ENCODE measurements at places on chromosomes 4 and X. TPM values are rescaled to one million over a fixed set of nuclear protein-coding genes. Genes with fewer than 3 reads are reported as not detected.

Gene TXK
- total RNA-seq: 2.0 TPM

Gene TCEAL5
- total RNA-seq: not detected

Gene PLK4
- total RNA-seq: 27.9 TPM

Gene NAP1L2
- not detected for total RNA-seq

DNA sequence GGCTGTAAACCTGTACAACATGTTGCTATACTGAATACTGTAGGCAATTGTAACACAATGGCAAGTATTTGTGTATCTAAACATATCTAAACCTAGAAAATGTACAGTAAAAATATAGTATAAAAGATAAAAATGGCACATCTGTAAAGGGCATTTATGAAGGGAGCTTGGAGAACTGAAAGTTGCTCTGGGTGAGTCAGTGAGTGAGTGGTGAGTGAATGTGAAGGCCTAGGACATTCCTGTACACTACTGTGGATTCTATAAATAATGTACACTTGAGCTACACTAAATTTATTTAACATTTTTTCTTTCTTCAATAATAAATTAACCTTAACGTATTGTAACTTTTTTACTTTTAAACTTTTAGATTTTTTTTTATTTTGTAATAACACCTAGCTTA lies 5.0 kb upstream of the SHROOM4 start:
- DNase-seq: no peak

DNA sequence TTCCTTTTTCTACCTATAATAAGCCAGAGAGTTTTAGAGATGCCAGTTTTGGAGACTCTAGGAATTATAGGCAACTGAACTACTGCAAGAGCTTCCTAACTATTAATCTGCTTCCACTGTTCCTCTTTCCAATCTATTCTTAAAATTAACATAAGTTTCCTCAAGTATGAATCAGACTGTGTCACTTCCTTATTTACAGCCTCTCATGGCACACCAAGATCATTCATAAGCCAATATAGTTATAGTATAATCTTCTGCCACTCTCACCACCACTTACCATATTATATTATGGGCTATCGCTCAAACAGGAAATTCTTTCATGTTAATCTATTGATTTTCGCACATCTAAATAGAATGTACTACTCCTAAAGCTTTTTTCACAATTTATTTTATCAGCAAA lies 383.5 kb downstream of the STPG2 start:
- no peak for DNase-seq

DNA sequence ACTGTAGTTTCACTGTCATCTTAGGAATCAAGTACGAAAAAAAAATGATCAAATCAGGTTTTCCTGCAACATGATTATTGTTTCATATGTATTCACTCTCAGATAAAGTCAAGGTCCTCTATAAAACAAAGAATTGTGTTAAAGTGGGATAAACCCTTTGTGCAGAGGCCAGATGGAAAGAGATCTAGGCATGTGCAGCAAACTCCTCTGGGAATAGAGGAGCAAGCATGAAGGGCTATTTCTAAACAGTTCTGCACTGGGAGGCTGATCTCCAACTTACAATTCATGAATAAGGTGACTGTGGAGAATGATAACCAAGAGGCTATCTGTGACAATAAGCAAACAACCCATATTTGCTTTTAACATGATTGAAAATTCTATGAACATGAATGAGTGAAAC lies 2.4 kb upstream of the WDFY3 start:
- no peak for DNase-seq

DNA sequence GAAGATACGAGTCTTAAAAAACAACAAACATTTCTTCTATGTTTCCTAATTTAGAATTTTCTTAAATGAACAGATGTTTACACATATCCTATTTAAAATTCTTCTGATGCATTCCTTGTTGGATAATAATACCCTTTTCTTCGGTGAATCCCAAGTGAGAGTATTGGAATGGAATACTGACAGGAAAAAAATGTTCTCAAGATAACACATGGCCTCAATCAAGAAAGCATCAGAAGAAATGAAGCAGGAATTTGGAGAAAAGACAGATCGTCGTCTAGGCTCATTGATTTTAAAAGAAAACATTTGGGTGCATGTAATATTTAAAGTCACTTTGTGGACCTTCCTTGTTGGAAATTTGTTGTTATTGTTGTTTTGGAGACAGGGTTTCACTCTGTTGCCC lies 196.9 kb upstream of the ANK2 start:
- no peak for DNase-seq

DNA sequence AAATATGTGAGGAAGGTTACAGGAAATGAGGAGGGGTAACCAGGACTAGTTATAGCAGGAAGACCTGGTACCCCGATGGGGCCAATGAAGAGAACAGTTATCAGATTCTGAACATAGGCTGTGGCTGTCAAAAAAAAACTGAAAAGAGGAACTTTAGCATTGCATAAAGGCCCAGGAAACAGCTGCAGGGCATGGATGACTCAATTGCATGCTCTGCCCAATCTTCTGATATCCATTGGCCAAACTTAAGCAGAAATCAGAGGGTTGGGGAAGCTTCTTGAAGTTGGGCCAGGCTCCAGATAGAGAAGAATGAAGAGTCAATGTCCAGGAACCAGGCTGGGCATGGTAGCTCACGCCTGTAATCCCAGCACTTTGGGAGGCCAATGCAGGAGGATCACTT lies 1222.4 kb upstream of the PRKX start:
- DNase-seq: no peak

- DNase-seq: no peak
Measured at GRCh38 chrX:117196481-117196880, 733.7 kb upstream of the CT83 start.

DNA sequence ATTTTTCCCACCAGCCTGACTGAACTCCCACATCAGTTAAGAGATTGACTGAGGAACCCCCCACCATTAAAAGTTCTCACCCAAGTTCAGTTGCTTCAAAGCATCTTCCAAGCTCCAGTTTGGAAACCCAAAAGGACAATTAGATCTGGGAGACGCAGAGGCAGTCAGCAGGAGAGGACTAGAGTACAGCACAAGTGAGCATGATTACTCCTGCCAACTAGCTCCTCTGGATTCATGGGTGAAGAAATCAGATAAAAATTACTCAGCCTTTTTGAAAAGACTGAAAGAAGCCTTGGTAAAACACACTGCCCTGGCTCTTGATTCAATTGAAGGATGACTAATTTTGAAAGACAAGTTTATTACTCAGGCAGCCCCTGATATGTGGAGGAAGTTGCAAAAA lies 297.5 kb downstream of the ADAM29 start:
- no peak for DNase-seq

DNA sequence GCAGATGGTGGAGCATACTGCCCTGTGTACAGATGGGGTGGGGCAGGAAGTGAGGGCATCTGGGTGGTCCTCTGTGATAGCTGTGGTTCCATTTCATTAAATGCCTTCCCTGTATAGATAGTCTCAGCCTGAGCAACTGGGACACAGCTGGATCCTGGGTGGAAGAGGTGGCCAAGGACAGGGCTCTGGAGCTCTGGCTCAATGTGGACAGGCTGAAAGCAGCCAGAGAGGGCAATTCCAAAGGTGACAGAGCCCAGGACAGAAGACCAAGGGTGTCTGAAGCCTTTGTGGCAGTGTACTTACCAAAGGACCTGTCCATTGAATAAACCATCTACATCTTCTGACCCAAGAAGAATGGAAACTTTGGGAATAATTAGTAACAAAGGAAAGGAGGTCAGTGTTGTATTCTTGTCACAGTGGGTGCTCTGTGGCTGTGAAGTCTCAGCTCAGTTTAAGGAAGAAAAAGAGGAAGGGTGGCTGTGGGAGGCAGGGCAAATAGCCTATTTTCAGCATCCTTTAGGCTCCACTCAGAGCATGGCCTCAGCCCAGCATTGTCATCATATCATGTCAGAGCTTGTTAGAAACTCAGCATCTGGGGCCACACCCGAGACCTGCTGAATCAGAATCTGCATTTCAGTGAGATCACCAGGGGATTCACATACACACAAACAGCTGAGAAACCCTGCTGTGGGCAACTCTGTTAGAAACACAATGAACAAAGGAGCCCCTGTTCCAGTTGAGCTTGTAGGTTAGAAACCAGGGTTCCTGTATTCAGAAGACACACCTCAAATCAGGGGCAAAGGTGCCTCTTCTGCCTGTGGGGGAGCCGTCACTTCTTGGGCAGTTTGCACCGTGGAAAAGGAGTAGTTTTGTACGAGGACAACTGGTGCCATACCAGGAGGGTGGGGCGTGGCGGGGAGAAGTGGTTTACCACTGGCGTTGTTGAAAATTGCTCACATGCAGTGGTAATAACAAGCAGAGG lies 168.6 kb downstream of the PTTG2 start:
- DNase-seq: no peak

DNA sequence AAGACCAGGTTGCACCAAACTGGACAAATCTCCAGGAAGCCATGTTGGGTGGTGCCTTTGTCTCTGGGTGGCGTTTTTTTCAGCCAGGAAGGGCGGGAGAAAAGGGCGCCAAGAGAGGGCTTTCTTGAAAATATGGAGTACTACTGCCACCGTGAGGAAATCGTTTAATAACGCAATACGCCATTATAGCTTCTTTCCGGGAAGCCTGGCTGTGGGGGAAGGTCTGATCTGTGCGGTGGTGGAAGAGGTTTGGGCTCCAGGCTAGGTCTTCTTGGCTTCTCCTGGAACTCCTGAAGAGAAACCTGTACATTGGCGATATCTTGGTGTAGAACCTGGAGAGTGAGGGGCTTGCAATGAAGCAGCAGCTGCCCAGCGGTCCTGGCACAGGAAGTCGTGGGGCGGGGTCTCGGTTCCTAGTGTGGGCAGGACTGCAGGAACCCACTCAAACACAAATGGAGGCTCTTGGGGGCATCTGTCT lies 202.7 kb downstream of the OR13H1 start:
- DNase-seq: no peak

GRCh38 chr4:73477176-73477575 lies 4.4 kb upstream of the AFM start:
- no peak for DNase-seq

DNA sequence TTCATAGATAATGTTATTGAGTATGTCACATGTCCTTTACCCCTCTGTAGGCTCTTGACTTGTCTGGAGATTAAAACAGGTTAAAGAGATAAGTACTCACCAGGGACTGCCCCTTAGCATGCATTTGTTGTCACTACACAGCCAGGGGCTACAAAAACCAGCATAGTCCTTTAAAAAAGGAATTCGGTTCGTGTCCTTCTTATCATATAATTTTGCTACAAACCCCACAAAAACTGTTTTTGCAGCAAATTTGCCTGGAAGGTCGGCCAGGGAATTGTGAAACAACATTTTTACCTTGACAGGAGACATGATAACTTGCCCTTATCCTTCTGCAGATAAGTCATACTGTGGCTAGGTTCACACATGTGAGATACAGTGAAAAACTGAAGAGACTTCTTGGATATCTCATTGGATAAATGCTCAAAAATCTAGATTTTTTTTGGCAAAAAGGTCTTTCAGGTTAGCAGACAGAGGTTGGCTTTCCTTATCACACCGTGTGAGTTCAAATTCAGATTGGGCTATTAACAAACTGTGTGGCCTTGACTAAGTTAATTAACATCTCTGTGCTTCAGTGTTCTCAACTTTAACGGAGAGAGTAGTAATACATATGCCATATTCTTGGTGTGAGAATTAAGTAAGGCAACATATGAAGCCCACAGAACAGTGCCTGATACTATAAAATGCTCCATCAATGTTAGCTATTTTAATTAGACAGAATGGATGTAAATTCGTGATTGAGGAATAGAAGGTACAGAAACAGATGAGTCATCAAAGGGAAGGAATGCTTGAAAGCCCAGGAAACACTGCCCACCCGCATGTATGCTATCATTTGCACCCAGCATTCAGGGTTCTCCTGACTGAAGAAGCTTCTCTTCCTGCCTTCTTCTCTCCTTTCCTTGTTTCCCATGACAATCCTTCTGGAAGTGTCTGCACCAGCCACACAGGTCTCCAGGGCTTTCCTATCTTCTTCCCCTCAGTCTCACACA lies 30.0 kb downstream of the FAM9C start:
- DNase-seq: no peak

- no peak for DNase-seq
Measured at GRCh38 chr4:73442275-73442674, 6.3 kb downstream of the AFP start.

GRCh38 chrX:39464253-39464652 lies 633.5 kb downstream of the BCOR start:
- DNase-seq: no peak

DNA sequence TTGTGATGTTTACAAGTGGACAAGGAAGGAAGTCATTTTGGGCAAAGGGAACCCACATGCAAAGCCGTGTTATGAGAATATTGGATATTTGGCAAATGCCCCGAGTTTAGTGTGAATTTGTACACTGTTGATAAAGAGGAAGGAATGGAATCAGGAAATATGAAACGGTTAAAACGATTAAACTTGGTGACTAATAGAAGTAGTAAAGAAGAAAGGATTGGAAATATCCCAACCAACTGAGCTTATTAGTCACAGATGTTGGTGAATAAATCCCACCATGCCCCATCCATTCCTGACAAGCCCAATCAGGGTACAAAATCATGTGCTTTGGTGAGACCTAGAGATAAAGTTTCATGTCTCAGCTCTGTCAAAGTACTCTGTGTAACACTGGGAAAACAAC lies 22.0 kb downstream of the ARHGAP24 start:
- no peak for DNase-seq

All from epithelial cell of proximal tubule (primary cell).